ENCODE measurements at places on chromosomes 1 and 21.

GRCh38 chr1:118210051-118210722 is 25.2 kb upstream of the SPAG17 start:
- no peak for DNase-seq

- DNase-seq = no peak
These were observed 662.5 kb downstream of the PLA2G4A start for GRCh38 chr1:187491082-187491720.

- no peak for DNase-seq
These were observed 9.0 kb upstream of the PRDX1 start for GRCh38 chr1:45530632-45531135.

DNA sequence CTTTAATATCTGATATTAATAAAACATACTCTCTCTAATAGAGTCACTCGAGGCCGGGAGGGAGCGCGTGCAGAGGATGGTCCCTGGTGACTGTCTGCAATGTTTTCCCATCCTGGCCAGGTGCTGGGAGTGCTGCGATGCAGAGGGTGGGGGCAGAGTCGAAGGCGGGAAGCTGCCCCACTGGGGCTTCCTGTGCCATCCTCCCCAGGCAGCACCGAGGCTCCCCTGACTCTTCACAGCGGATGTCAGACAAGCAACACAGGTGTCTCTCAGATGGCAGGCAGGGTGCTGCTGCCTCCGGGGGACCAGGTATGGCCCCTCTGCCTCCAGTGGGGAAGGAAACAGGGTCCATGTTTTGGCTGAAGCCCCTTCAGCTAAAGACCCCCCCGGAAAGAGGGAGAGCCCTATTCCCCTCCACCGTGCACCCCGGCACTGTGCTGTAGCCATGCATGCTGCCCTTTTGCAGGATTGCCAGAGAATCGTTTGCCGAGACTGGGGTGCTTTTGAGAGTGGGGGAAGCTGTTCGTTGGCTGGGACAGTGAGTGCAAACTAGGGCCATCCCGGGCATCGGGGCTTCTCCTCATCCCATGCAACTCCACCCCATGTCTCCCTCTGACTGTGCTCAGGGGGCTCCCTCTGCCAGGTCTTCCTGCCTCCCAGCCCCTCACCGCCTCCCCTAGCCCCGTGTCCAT is 32.1 kb upstream of the TTC34 start:
- DNase-seq = no peak

- no peak for DNase-seq
These were observed 171.6 kb upstream of the EDN2 start for GRCh38 chr1:41656068-41656467.

DNA sequence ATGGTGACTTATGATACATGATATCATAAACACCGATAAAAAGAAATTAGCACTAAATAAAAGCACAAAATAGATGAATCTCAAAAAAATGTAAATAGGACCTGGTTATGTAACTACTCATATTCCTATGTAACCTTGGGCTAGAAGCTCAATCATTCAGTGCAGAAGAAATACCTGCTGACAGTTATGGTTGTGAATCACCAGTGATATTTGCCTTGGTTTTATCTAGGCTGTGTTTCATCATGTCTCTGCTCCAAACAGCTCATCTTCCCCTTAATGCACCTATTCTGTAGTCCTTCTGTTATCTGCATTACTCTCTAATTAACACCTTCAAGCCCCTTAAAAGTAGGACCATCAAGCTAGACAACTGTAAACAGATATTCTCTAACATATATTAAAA is 16.3 kb upstream of the PIGC start:
- DNase-seq = no peak

- no peak for DNase-seq
These were observed 12.3 kb upstream of the AADACL4 start for GRCh38 chr1:12631571-12631970.

- DNase-seq = no peak
These were observed 10.6 kb downstream of the SRSF4 start for GRCh38 chr1:29171089-29171488.

- peak; percentile 70 for DNase-seq
These were observed 617 bp upstream of the ADGRL2 start for GRCh38 chr1:81799939-81800694.

- peak; percentile 90 for DNase-seq
These were observed 1.7 kb downstream of the TSPEAR start for GRCh38 chr21:44709426-44710293.

- no peak for DNase-seq
These were observed 14.8 kb downstream of the AVPR1B start for GRCh38 chr1:206102292-206102936.

- DNase-seq = no peak
These were observed 26.4 kb upstream of the PPP1R15B start for GRCh38 chr1:204437796-204438570.

DNA sequence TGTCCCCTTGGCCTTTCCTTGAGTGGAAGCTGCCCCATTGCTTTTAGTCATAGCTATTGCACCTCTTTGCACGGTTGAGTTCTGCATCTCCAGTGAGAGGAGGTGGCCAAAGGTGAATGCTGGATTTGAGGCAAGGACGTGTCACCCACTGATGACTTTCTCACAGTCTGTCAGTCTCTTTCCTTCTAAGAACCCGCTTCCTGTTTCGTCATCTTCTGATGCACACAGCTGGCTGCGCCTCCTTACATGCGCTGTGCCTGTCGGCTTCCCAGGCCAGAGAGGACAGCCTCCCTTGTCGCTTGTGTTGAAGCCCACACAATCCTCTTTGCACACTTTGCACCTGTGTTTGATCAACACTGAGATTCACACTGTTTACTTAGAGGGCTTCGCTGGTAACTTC is 41.8 kb upstream of the PWP2 start:
- DNase-seq = no peak

GRCh38 chr1:202235856-202236837 is 42.5 kb downstream of the LGR6 start:
- DNase-seq = peak; percentile 69

- no peak for DNase-seq
These were observed 298.4 kb upstream of the DUSP10 start for GRCh38 chr1:222040121-222040805.

DNA sequence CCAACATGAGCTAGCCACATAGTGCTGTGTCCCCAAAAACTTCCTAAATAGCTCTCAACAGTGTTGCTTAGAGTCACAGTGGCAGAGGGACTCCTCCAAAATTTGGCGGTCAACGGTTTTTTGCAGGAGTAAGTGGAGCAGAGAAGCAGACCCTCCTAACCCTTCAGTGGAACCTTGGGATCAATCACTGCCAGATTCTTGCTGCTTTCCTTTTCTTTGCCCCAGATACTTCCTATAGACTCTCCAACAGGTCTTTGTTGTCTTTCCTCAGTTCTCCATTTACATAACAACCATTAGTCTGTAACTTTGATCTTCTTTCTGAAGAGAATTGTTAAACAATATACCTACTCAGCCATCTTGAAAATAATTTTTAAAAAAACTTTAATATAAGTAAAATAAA is 556.1 kb downstream of the BRINP3 start:
- no peak for DNase-seq

DNA sequence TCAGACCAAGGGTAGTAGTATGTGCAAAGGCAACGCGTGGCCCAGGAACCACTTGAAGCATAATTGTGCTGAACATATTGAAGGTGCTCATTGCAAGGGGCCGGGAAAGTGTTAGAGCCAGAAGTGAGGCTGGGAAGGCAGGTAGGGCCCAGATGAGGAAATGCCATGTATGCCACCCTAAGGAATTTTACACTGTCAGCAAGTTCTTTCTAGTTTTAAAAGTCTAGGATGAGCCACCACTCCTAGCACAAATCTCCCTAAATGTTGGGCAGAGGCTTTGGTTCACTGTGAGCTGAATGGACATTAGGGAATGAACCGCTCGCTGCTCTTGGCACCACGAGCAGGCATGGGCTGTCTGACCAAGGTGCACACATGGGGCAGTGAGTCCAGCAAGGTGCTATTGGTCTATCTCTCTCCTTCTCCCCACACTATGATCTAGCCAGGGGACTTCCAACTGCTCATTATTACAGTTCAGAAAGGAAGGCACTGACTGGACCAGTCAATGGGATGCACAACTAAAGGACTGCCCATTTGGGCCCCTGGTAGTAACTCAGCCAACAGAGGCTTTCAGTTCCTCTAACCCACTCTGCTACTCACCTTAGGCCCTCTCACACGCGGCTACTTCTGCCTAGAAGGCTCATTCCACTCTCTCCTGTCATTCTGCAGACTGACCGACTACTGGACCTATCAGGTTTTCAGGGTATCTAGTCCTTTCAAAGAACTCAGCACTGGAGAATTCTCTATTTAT is 2.0 kb downstream of the KANK4 start:
- no peak for DNase-seq

DNA sequence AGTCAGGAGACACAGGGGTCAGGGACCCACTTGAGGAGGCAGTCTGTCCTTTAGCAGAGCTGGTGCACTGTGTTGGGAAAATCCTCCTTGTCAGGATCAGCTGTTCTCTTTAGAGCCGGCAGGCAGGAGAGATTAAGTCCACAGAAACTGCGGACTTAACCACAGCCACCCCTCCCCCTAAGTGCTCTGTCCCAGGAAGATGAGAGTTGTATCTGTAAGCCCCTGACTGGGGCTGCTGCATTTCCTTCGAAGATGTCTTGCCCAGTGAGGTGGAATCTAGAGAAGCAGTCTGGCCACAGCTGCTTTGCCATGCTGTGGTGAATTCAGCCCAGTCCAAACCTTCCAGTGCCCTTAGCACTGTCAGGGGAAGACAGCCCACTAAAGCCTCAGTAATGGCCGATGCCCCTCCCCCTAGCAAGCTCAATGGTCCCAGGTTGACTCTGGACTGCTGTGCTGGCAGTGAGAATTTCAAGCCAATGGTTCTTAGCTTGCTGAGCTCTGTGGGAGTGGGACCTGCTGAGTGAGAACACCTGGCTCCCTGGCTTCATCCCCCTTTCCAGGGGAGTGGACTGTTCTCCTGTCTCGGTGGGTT is 172.8 kb downstream of the ST6GALNAC3 start:
- DNase-seq = no peak

DNA sequence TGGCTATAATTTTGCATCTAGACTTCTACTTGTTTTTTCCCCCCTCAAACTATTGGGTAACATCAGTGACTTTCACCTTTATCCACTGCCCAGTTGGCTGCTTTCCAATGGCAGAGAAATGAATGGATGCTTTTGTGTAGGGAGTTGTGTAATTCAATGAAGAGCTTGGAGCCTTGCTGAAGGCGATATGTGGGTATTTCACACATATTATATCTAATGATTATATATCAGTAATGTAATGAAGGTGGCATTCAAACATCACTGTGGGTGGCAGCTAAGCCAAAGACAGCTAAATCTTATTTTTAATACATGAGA is 81.2 kb downstream of the TGFB2 start:
- no peak for DNase-seq

DNA sequence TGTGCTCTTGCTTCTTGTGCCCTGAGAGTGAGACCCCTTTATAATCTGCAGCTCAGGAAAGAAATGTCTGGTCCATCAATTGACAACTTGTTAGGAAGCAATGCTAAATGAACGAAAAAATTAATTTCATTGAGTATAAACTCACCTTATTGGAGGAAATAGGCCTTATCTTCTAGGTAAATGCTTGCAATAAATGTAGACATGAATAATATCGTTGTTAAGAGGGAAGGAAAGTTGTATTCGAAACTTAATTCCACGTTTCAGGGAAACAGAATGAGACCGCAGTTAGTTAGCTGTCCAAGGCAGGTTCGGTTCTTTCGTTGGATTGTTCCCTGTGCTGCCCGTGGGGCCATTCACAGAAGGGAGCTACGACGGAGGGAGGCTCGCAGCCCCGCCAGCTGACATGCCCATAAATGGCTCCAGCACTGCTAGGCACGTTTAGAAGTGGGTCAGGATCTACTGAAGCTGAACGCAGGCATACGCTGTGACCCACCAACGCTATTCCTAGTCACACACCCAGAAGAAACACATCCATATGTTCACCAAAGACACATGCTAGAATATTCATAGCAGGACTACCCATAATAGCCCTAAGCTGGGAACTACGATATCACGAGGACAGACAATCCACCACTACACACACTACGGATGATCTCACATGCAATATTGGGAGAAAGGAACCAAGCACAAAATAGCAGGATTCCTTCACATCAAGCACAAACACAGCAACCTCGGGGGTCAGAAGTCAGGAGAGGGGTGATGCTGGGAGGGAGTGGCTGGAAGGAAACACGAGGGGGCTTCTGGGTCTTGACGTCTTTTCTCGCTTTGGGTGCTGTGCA is 56.2 kb upstream of the LBR start:
- DNase-seq = no peak

DNA sequence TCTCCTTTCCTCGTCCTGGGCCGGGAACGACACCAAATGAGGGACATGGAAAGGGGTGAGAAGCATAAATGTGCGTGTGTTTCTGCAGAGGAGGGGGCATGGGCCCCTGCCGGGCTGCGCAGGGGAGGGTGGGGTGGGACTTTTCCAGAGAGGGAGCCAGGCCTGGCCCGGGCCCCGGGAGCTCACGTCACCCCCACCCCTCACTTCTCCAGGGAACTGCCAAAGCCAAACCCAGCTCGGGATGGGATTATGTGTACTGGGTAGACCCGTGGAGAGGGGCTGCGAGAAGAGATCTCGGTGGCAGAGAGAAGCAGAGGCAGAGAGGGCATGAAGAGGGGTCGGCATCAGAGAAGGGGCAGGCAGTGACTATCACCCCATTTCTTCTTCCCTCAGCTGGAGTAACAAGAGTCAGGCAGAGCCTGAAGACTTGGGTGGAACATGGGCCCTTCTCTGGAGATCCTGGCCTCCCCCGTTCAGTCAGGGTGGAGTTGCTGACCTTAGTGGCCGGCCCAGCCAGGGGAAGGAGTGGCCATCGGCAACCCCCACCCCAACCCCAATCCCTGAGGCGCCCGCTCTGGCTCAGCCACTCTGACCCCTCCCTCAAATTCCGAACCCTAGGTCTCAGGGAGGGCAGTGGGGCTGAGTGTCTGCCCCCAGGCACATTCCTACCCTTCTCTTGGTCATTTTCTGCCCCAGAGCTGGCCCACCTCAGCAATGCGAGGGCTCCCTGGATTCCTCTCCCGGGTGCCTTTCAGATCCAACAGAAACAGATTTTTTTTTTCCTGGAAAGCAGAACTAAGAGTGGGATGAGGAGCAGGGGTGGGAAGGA is 1.2 kb downstream of the ADAMTSL4 start:
- DNase-seq = no peak

- DNase-seq = no peak
These were observed 378.7 kb downstream of the USH2A start for GRCh38 chr1:216044538-216044937.

GRCh38 chr1:36238433-36238832 is 14.2 kb downstream of the THRAP3 start:
- no peak for DNase-seq

- DNase-seq = no peak
These were observed 63.9 kb upstream of the GOLT1A start for GRCh38 chr1:204277563-204278219.
